Activated CD8-positive, alpha-beta memory T cell treated with anti-CD3 and anti-CD28 coated beads for 24 hours (primary cell): ENCODE measurements at places on chromosomes 4 and X.

GRCh38 chr4:54708339-54709279 is 50.9 kb downstream of the KIT start:
- DNase-seq = no peak

GRCh38 chrX:148492057-148492456 is 8.4 kb upstream of the AFF2 start:
- no peak for DNase-seq

DNA sequence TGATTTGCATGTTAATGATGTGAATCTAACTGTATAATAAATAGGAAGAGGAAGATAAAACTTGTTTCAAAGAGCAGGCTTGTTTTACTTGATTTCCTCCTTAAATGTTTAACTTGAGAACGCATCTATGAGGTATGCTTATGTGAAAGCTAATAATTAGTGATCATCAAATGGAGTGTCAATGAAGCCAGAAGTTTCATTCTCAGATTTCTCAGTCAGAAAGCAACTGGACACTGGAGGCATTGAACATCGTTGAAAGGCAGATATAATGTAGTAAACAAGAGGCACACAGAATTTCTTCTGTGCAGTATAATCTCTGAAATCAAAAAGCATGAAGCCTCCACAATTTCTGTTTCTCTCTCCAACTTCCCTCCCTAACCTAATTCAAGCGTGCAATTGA is 672.9 kb downstream of the ADGRL3 start:
- DNase-seq = no peak

- DNase-seq = peak; percentile 78
These were observed 711 bp downstream of the PNMA6E start for GRCh38 chrX:153400146-153401132.

DNA sequence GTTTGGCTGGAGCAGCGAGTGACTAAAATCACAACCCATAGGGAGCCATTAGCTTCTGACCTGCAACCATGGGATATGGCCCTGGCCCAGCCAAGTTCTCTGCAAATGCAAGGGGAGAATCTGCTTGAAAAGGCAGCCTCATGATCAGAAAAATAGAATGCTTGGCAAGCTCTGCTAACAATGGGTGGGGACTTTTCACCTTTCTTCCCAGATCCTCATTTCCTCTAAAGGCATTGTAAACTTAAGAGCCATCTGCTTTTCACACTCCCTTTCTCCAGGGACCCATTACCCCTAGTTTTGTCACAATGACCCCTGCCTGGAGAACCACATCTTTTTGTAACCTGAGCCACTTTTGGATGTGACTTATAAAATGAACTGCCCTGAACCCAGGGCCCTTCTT is 104.3 kb downstream of the PARM1 start:
- DNase-seq = no peak

DNA sequence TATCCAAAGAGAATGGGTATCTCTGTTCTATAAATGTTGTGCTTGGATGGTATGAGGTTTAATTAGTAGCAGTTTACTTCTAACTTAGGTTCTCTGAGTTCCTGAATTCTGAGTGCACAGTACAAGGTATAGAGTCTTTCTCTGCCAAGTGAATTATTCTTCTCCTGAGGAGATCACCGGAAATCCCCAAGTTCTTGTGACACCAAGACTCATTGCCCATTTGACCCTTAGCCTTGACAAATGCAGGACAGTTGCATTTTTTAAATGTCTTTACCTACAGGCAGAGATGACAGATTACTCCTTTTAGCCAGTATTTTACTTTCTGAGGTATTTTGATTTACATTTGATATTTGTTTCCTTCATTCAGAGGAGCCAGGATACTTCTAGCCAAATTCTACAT is 72.9 kb downstream of the MAOA start:
- no peak for DNase-seq

GRCh38 chr4:38668203-38668971 is 4.4 kb downstream of the KLF3 start:
- no peak for DNase-seq

GRCh38 chrX:149074398-149074797 is 430.7 kb downstream of the IDS start:
- DNase-seq = no peak

- DNase-seq = no peak
These were observed 2.7 kb downstream of the BEX3 start for GRCh38 chrX:103378990-103379389.

- no peak for DNase-seq
These were observed 182.7 kb downstream of the KDR start for GRCh38 chr4:54942721-54943120.

DNA sequence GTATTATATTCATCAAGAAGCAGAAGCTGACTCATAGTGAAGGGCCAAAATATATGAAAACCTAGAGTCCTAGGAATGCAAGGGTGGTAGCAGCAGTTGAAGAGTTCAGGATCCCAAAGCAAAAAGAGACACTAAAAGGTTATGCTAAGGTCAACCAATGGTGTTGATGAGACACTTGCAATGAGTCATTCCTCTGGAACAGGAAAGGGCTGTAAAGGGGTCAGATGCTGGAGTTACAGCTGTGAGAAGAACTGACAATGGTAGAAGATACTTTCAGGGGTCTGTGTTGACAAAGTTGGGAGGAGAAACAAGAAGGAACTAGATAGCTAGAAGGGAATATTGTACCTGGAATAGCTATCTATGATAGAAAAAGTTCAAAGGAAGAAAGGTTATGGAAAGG is 47.5 kb downstream of the ZGRF1 start:
- DNase-seq = no peak

DNA sequence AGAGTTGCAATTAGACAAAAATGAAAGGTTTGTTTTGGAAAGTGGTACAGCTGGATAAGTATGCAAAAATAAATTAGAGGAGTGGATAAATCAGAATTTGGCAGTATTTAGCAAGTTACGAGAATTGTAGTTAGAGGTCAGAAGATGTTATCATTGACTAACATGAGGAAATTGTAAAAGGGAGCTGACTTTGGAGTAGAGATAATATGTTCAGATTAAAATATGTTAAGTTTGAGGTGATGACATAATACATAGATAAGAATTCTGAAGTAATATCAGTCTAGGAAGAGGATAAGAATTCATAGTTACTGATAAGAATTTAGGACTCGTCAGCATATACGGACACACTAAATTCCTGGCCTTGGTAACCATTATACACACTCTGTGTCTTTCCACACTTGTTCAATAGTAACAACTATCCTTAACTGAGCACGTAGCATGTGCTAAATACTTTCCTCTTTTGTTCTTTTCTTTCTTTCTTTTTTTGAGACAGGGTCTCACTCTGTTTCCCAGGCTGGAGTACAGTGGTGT is 4.1 kb upstream of the EPGN start:
- no peak for DNase-seq

- DNase-seq = no peak
These were observed 497 bp upstream of the THAP9 start for GRCh38 chr4:82900066-82900410.

- DNase-seq = no peak
These were observed 341.5 kb downstream of the BCOR start for GRCh38 chrX:39756086-39756883.

GRCh38 chr4:106034220-106034619 is 138.9 kb downstream of the NPNT start:
- no peak for DNase-seq

GRCh38 chr4:102715057-102715456 is 45.7 kb downstream of the MANBA start:
- no peak for DNase-seq

DNA sequence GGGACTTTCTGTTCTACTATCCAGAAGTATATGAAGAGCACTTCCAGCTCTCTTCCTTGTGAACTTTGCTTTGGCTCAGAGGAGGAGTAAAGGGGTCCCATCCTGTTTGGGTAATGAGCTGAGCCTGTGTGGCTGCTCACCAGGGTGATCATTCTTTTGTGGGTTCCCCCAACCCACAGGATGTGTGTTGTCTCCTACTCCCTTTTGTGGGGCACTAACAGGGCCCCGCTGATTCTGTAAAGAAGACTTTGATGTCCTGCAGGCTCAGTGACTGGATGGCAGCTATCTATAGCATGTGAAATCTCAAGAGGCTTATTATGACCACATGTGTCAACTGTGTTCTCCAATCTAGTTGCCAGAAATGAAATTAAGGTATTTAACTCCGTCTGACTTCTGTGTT is 40.8 kb downstream of the ZNF518B start:
- DNase-seq = no peak

DNA sequence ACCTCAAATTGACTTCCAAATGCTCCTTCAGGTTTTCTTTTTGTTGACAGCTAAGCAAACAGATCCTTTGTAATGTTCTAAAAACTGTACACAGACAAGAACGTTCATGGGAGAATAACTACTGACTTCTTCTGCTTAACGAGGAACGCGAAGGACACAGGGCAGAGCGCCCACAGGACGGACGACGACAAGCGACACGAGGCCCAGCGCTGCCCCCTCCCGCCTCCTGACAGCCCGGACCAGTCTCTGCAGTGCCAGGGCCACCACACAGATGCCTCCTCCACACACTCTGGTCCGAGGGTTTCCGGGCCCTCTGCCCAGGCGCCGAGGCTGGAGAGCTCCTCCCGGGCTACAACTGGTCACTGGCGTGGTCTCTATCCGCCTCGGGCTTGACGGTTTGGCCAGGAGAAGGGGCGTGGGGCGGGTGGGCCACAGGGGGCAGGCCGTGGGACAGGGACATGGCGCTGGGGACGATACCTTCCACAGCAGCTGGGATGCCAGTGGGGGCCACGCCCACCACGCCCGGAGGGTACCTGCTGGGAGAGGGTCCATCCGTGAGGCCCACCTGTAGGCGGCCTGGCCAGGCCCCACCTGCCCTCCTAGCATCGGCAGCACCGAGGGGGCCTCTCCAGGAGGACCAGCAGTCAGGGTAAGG is 36.9 kb downstream of the CTBP1 start:
- DNase-seq = no peak

GRCh38 chr4:154559494-154560418 is 3.1 kb upstream of the FGB start:
- DNase-seq = no peak

DNA sequence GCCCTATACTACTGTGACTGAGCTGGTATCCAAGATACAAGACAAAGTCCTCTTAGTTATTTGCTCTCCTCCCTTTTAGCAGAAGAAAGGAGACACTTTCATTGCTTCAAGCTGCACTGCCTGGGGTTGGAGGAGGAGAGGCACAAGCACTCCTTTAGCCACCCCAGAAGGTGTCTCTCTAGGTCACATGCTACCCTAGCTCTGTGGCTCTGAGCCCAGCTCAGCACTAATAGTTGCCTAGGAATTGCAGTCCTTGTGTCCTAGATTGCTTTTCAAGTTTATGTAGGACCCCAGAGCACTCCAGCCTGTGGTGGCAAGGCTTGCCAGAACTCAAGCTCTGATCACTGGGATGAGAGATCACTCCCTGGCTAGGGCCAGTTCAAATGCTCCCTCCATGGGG is 24.4 kb upstream of the LHFPL1 start:
- DNase-seq = no peak

GRCh38 chr4:173138624-173139023 is 30.0 kb upstream of the GALNT7 start:
- DNase-seq = no peak

GRCh38 chr4:108426493-108426892 is 193.9 kb upstream of the RPL34 start:
- no peak for DNase-seq

DNA sequence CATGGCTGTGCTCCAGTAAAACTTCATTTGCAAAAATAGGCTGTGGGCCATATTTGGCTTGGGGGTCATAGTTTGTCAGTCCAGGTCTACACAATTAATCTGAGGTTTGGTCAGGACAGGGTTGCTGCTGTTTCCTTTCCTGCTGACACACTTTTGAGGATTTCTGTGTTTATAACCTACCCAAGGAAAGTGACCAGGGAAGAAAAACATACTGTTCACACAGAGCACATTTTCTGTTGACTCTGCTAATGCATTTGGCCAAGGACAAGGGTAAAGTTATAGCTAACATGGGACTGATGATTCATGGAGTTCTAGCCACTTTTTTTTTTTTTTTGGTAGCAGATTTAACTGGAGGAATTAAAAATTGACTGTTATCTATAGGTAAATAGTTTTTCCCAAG is 43.9 kb upstream of the GEMIN8 start:
- no peak for DNase-seq

GRCh38 chr4:140686796-140687195 is 69.4 kb downstream of the TBC1D9 start:
- no peak for DNase-seq

DNA sequence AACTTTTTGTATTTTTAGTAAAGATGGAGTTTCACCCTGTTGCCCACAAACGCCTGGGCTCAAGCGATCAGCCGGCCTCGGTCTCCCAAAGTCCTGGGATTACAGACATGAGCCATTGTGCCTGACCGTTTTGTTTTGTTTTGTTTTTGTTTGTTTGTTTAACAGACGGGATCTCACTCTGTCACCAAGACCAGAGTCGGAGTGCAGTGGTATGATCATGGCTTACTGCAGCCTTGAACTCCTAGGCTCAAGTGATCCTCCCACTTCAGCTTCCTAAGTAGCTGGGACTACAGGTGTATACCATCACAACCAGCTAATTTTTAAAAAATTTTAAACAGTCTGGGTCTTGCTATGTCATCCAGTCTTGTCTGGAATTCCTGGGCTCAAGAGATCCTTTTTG is 53.5 kb downstream of the FNIP2 start:
- DNase-seq = no peak

- no peak for DNase-seq
These were observed 475.3 kb downstream of the EPHA5 start for GRCh38 chr4:65195002-65195401.

- no peak for DNase-seq
These were observed 260 bp upstream of the CCDC149 start for GRCh38 chr4:24913119-24913485.

DNA sequence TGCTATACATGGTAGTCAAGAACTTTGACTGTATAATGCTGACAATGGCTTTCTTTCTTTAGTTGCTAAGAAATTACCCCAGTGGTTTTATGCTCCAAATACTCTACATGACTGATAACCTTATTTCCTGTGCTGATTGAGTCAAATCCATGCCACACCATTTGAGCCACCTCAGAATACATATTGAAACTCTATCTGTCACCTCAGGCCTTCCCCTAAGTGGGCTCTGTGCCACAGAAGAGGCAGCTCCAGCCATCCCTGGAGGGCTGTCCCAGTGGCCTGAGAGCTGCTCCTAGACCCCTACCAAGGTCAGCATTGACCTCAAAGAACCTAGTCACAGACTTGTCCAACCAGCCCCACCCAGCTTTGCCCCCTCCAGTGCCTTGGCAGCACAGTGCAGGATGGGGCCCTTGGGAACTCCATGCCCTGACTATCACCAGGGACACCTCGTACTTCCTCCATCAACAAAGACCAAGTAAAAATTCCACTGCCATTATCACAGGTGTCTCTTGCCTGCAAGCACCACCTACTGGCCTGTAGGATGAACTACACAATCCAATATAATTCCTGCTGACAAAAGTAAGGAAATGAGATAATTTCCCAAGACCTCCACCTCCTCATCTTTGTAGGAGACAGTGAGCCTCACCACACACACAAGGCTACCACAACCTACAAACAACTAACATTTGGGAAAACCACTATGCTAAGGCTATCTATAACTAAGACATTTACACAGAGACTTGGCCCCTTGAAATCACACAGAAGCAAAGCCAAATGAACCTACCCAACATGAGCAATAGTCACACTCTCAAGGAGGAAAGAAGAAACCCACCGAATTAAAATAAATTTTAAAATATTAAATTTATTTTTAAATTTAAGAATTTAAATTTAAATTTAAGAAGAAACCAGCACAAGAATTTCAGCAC is 239.9 kb downstream of the NKX6-1 start:
- DNase-seq = no peak
